ENCODE measurements at places on chromosomes 11 and 22.

DNA sequence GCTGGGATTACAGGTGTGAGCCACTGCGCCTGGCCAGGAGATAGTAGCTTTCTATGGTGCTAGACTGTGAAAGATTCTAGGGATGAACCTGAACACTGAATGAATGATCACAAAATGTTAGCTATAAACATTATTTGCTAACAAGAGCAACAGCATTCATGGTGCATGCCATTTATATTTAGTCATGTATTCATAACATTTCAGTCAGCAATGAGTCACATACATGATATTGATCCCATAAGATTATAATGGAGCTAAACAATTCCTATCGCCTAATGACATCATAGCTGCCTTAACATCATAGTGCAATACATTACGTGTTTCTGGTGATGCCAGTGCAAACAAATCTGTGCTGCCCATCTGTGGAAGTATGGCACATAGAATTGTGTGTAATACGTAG, 164.1 kb downstream of the ARHGAP42 start:
- no peak for DNase-seq

DNA sequence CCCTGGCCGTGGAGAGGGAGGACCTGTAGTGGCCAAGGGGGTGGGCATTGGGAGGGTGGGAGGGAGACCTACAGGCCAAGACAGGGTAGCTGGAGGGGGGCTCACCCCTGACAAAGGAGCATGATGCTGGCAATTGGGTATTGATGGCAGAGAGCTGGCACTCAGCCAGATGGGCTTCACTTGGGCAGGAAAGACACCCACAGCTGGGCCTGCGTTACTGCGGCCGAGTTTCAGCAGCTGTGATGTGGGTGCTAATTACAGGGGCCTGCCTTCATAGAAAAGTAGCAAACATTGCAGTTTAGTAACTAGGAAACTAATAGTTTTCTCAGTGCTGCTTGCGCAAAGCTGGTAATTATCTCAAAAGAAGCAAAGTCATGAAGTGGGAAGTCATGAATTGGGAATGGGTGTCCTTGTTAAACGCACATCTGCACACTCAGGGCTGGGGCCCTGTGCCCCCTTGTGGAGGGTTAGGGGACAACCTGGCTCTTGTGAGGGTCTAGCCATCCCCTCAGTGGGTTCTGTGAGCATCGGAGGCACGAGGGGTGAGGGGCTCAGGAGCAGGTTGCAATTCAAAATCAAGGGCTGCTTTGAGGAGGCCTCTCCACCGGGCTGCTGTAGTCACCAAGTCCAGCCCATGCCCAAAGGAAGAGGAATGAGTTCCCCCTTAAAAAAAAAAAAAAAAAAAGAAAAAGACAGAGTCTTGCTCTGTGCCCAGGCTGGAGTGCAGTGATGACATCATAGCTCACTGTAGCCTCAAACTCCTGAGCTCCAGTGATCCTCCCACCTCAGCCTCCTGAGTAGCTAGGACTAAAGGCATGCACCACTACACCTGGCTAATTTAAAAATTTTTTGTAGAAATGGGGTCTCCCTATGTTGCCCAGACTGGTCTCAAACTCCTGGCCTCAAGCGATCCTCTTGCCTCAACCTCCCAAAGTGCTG, 24.4 kb upstream of the TXNRD2 start:
- DNase-seq, result no peak

- no peak for DNase-seq
Measured at GRCh38 chr11:133479209-133479608, 53.1 kb downstream of the OPCML start.

DNA sequence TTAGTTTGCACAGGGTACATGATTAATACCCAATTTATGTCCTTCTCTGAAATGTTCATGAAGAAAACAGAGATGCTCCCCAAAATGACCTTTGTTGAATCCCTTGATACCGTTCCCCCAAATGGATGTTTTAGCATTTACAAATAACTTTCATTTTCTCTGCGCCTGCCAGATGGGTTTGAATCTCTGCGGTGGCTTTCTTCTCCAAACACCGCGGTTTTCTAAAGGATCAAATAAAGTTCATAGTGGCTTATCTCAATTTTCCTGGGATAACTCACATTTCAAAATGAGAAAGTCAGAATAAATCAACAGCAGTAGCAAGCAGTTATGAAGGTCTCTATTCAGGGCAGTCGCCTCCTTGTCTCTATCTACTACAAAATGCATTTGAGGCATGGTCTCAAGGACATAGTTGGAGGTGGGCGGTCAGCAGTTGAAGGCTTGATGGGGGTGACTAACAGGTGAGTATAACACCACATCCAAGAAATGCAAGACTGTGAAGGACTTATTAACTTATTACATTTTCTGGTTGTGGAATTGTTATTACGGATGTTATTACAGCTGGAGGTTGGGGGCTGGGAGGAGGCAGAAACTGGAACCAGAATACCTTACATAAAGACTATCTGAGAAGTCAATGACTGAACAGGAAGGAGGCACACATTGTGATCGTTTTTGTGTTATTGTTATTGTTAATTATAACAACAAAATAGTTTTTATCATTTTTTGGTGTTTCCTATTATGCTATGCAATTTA, 1513.3 kb downstream of the FAM181B start:
- no peak for DNase-seq

GRCh38 chr11:123187248-123187647, 7.8 kb downstream of the CLMP start:
- DNase-seq, result no peak

DNA sequence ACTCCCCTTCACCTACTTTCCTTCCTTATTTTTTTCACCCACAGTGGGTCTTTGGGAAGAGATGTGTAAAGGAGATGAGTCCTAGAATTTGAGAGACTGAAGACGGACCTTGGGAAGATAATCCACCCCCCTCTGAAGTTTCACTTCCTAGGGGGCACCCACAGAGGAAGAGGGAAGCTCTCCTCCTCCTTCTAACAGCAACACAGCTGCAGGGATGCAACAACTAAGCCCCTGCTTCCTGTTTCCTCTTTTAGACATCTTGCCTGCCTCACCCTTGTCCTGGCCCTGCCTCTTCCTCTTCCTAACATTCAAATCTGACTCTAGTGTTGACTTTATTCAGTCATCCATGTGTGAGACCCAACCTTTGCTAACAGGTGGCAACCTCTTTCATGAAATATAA, 424.6 kb downstream of the BUD13 start:
- DNase-seq, result no peak

- no peak for DNase-seq
Measured at GRCh38 chr11:99063331-99063730, 42.6 kb downstream of the CNTN5 start.

GRCh38 chr22:46855681-46856080, 93.2 kb downstream of the TBC1D22A start:
- DNase-seq, result no peak

GRCh38 chr11:113184498-113184897, 129.9 kb upstream of the TTC12 start:
- DNase-seq, result no peak

DNA sequence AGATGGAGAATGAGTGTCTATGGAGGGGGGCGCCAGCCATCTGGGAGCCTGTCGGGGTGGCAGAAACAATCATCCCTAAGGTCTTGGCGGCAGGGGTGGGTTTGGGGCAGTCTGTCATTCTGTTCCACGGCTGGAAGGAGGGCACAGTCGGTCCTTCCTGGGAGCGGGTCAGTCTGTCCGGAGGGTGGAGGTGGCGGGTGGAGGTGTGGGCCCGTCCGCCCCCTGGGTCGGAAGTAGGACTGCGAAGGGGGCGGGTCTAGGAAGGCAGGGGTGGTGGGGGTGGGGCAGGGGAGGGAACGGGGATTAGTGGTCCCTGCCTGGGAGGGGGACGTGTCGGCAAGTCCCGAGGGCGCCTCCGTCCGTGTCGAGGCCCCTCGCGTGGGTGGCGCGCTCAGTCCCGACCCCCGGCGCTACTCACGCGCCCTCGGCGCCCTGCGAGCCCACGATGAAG, 461 bp downstream of the TBC1D10A start:
- DNase-seq, result no peak

DNA sequence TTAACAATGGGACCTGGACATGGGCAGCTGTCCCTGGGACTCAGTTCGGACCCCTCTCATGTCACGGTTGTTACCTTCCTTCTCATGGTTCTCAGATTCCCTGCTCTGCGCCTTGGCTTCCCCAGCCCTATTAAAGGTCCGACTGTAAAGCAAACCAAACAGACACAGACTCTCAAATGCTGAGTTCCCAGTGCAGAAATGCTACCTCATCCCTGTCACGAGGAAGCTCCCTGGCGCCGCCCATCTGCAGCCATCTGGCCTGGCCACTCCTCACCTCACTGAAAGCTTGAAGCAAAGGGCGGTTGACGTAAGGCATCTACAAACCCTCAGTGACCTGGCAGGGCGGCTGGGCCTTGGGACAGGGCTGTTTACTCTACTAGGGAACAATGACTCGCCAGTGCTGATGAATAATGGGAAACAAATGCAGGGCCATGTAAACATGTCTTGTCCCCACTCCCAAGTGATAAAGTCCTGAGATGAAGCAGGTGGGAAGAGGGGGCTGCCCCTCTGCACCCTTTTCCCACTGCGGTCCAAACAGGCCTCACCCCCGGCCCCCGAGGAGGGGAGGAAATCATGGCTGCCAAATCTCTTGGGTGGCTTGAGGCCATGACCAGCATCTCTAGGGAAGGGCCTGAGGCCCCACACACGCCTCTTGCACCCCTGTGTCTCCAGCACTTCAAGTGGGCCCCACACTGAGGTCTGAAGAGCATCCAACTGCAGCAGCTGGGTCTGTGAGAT, 49.3 kb downstream of the SCUBE1 start:
- peak; percentile 50 for DNase-seq

GRCh38 chr11:17762309-17762974, 27.9 kb downstream of the KCNC1 start:
- DNase-seq, result no peak

DNA sequence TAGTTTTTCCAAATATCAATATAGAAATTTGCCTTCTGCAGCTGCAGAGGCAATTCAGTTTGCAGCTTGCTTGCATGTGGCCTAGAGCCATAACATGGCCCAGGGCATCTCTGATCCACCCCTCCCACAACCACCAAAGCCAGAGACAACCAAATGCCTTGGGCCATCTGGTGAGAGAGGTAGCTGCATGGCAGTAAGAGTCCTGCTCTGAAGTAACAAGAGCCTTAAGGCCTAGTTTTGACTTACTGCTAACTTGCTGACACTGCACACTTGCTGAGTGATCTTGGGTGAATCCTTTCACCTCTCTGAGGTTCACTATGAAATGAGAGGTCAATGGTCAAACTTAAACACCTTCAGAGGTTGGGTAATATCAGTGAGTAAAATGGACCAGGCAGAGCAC, 4.9 kb upstream of the SPECC1L start:
- DNase-seq, result no peak

DNA sequence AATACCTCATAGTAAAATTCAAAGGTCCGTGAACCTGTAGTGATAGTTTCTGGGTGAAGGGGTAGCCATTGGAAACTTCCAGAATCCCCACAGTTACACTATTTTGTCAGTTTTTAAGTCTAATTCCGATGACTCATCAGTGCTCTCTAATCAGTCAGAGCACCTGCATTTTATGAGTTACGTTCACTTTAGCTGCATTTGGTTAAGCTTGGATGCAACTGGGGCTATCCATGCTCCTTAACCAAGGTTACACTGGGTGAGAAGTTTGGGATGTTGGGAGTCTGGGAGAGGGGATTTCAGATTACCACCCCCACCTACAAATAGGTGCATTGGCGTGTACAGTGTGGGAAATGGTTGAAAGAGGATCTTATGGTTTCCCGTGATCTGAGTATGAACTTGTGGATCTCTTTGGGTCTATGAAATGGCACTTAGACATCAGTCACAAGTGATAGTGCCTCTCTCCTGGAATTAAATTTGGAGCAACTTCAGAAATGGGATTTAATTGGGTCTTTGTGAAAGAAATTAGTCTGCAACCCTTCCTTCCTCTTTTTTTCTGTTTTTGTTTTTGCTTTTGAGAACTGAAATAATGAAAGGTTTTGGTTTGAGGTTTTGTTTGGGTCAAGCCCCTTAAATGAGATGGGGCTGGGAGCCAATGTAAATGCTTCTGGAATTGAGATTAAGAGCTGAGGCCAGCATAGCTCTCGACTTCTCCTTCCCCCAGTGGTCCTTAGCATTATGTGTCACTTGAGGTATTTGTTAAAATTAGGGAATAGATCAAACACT, 31.5 kb downstream of the EHF start:
- no peak for DNase-seq

DNA sequence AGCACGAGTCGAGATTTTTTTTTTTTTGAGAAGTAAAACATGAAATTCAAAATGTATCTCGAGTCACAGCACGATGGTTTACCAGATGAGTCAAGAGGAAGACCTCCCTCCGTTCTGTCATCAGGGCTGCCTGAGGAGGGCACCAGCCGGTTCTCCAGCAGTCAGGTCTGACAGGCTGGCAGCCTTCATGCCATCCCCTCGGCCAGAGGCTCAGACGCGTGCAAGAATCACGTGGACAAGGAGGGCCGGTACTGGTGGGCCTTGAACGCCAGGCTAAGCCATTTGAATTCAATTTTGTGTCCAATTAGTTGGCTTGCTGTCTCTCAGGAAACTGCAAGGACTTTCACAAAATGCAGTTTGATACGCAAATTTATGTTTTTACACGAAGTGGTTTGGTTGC, 1412.2 kb downstream of the BRD1 start:
- no peak for DNase-seq

DNA sequence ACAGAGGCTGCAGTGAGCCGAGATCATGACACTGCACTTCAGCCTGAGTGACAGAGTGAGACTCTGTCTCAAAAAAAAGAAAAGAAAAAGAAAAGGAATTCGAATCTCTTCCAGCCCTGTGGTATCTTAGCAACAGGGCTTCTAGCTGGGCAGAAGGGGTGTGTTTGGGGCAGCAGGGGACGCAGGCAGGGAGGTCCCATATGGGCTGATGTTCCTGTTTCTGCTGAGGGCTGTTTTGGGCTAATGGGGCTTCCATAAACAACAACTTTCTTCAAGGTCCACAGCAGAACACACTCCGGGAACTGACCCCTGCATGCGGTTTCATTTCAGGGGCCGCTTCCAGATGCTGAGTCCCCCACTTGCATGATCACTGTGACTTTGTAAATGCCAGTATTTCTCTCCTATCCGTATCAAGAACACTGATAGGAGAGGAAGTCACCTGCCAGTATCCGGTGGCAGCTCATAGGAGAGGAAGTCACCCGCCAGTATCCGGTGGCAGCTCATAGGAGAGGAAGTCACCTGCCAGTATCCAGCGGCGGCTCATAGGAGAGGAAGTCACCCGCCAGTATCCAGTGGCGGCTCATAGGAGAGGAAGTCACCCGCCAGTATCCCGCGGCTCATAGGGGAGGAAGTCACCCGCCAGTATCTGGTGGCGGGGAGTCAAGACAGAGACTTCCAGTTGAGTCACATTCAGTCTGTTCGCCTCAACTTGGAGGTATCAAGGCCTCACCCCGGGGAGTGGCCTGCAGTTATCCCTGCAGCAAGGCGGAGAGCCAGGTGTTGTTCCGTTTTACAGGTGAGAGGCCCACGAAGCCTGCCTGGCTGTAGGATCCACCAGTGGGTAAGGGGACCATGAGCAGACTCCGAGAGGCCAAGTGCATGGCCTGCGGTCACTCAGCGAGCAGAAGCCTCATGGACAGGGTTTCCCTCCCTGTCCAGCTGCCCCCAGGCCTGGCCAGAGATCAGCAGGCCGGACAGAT, 8.3 kb upstream of the FGF19 start:
- DNase-seq, result no peak

GRCh38 chr22:21652010-21652546, 10.0 kb downstream of the SDF2L1 start:
- DNase-seq, result peak; percentile 93

GRCh38 chr11:66126808-66127555, 56.9 kb downstream of the PACS1 start:
- peak; percentile 47 for DNase-seq

- DNase-seq, result peak; percentile 62
Measured at GRCh38 chr11:74069146-74070046, 60.5 kb upstream of the UCP3 start.

Measured in lung (tissue), 17 donors.